ENCODE measurements at places on chromosomes 5 and 9. TPM values are rescaled to one million over a fixed set of nuclear protein-coding genes. Genes with fewer than 3 reads are reported as not detected.
A peak's percentile ranks its signal among the peaks of the same experiment; 100 is the strongest.

DNA sequence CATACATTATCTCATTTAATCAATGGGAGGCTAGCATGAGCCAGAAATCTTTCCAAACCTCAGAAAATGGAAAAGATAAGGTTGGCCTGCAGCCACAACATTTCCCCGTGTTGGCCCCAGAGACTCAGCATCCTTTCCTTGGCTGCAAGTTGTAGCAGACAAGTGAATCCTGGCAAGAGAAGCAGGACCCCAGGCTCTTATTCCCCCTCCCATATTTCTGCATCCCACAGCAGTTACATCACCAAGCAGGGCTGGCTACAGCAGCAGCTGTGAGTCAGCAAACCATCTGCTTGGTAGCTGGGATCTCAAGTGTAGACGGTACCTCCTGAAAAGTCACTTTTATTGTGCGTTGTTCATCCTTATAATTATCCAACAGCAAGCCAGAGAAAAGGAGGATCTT, 212.4 kb downstream of the GNA14 start:
- H3K27me3 ChIP-seq, result no peaks in the 10 kb centered on the region
- no peak overlapping the region for H3K27ac ChIP-seq
- no peaks in the 10 kb centered on the region for H3K36me3 ChIP-seq
- peaks cover 3% of the 10 kb centered on the region for H3K4me1 ChIP-seq
- no peak for DNase-seq

GRCh38 chr5:62562867-62563266, 15.8 kb upstream of the LRRC70 start:
- no peaks in the 10 kb centered on the region for H3K4me1 ChIP-seq
- H3K4me3 ChIP-seq, result no peak overlapping the region
- H3K36me3 ChIP-seq, result peaks cover 39% of the 10 kb centered on the region

GRCh38 chr5:2208239-2208544, 325.5 kb upstream of the IRX4 start:
- no peak for DNase-seq
- peaks cover 6% of the 10 kb centered on the region for H3K27me3 ChIP-seq
- no peak overlapping the region for H3K27ac ChIP-seq
- no peak overlapping the region for H3K4me3 ChIP-seq

DNA sequence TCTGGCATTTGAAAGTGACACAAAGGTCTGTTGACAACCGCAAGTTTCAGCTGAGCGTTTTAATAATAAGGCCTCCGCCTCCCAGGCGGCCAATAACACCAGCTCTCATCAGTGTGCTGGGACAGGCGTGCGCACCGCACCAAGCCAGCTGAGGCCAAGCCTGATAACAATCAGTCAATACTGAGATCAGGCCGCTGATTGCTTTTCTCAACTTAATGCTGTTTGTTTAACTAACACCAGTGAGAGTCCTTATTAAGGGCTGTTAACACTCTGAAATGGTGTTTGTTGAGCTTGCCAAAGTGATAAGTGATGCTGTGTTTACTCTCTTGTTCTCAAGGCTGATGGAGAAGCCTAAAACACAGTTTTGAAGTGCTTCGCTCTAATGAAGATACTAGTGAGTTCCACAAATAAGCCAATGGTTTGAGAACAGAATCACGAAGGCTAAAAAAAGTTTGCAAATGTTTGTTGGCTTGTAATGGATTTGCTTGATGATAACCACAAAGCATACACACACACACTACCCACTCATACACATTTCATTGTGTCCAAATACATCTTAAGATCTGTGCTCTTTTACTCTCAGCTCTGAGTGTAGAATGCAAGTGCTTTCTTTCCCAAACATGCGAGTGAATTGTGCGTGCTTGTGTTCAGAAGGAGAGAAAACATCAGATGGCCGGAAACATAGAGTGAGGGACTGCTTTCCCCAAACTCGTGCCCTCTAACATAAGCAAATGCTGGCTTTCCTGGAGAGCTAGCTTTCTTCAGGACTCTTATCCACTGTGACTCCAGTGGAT, 330.4 kb upstream of the KLF4 start:
- no peak for DNase-seq
- no peaks in the 10 kb centered on the region for H3K4me1 ChIP-seq
- H3K4me3 ChIP-seq, result no peak overlapping the region
- H3K27me3 ChIP-seq, result no peaks in the 10 kb centered on the region

GRCh38 chr5:159800131-159800840, 116.0 kb upstream of the ADRA1B start:
- DNase-seq, result no peak
- H3K36me3 ChIP-seq, result no peaks in the 10 kb centered on the region
- H3K4me3 ChIP-seq, result no peak overlapping the region
- no peaks in the 10 kb centered on the region for H3K4me1 ChIP-seq
- peaks cover 5% of the 10 kb centered on the region for H3K27me3 ChIP-seq

- no peak overlapping the region for H3K4me3 ChIP-seq
- H3K4me1 ChIP-seq, result no peaks in the 10 kb centered on the region
- no peaks in the 10 kb centered on the region for H3K27me3 ChIP-seq
- no peaks in the 10 kb centered on the region for H3K36me3 ChIP-seq
- no peak overlapping the region for H3K27ac ChIP-seq
Observed at GRCh38 chr5:135240283-135240633, 158.8 kb downstream of the MACROH2A1 start.

DNA sequence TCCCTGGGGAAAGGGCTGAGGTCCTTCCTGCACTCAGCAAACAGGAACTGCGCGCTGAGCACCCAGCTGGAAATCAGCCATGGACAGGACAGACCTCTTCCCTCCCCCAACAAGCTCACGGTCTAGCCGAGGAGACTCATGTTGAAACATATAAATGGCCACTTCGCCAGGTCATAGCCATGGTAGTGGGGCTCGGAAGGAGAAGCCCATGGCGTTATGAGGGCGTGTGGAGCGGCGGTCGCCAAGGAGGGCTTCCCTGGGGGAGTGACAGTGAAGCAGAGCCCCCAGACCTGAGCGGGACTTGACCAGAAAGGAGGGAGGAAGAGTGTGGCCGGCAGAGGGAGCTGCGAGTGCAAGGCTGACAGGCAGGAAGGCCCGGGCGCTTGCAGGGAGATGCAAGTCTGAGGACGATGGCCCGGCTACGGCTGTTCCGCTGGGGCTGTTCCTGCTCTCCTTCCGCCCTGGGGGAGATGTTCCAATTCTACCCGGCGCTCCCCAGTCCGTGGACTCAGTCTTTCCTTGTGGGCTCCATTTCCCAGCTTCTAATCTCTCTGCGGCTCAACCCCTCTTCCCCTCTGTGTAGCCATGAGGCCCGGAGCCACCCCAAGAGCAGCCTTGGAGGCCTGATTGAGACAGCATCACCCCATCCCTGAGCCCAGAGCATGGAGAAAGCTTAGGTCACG, 43.9 kb upstream of the PRRC2B start:
- peak overlapping the region; percentile 65 for H3K27ac ChIP-seq
- H3K27me3 ChIP-seq, result no peaks in the 10 kb centered on the region
- no peaks in the 10 kb centered on the region for H3K36me3 ChIP-seq
- peak overlapping the region; percentile 16 for H3K4me3 ChIP-seq
- peak; percentile 96 for DNase-seq

DNA sequence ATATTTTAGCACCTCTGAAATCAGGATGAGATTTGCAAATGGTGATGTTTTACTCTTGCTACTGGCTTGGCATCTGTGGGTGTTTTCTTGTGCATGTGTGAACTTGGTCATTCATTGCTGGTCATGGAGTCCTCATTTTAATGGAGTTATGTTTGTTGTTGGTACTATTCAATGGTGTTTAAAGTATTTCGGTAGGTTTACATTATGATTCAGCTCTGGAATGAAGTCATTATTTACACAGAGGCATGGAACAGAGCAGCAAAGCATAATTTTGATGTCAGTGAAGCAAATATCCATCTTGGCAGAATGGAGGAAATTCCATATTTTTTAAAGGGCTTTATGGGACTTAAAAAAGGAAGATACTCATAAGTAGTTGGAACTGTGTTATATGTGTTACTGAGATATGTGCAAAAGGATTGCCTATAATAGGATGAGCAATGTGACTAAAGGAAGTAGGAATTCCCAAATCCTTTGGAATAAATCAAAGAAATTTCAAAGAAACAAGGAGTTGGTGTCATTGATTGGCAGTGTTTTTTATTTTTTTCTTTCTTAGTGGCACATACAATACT, 147.4 kb downstream of the ACTBL2 start:
- no peak overlapping the region for H3K4me3 ChIP-seq
- H3K27ac ChIP-seq, result no peak overlapping the region
- H3K27me3 ChIP-seq, result no peaks in the 10 kb centered on the region
- no peaks in the 10 kb centered on the region for H3K4me1 ChIP-seq

GRCh38 chr9:129567842-129568559, 52.9 kb downstream of the C9orf50 start:
- H3K4me1 ChIP-seq, result peaks cover 23% of the 10 kb centered on the region
- no peak overlapping the region for H3K27ac ChIP-seq
- H3K4me3 ChIP-seq, result peak overlapping the region; percentile 45

- no peaks in the 10 kb centered on the region for H3K36me3 ChIP-seq
- H3K27me3 ChIP-seq, result peaks cover 30% of the 10 kb centered on the region
- H3K4me1 ChIP-seq, result no peaks in the 10 kb centered on the region
- H3K27ac ChIP-seq, result no peak overlapping the region
Observed at GRCh38 chr5:591746-592145, 20.4 kb upstream of the CEP72 start.

GRCh38 chr9:131113655-131114054, 11.7 kb upstream of the NUP214 start:
- H3K27ac ChIP-seq, result no peak overlapping the region
- H3K4me3 ChIP-seq, result no peak overlapping the region
- H3K27me3 ChIP-seq, result peaks cover 4% of the 10 kb centered on the region
- no peaks in the 10 kb centered on the region for H3K36me3 ChIP-seq
- H3K4me1 ChIP-seq, result no peaks in the 10 kb centered on the region
- no peak for DNase-seq

GRCh38 chr5:337563-338130, 16.1 kb downstream of the AHRR start:
- no peak overlapping the region for H3K27ac ChIP-seq
- peaks cover 9% of the 10 kb centered on the region for H3K36me3 ChIP-seq
- no peak for DNase-seq
- peaks cover 6% of the 10 kb centered on the region for H3K27me3 ChIP-seq
- no peak overlapping the region for H3K4me3 ChIP-seq

GRCh38 chr5:72346398-72346797, 26.2 kb downstream of the PTCD2 start:
- DNase-seq, result no peak
- peaks cover 56% of the 10 kb centered on the region for H3K36me3 ChIP-seq
- H3K27me3 ChIP-seq, result no peaks in the 10 kb centered on the region
- H3K4me1 ChIP-seq, result peaks cover 37% of the 10 kb centered on the region

DNA sequence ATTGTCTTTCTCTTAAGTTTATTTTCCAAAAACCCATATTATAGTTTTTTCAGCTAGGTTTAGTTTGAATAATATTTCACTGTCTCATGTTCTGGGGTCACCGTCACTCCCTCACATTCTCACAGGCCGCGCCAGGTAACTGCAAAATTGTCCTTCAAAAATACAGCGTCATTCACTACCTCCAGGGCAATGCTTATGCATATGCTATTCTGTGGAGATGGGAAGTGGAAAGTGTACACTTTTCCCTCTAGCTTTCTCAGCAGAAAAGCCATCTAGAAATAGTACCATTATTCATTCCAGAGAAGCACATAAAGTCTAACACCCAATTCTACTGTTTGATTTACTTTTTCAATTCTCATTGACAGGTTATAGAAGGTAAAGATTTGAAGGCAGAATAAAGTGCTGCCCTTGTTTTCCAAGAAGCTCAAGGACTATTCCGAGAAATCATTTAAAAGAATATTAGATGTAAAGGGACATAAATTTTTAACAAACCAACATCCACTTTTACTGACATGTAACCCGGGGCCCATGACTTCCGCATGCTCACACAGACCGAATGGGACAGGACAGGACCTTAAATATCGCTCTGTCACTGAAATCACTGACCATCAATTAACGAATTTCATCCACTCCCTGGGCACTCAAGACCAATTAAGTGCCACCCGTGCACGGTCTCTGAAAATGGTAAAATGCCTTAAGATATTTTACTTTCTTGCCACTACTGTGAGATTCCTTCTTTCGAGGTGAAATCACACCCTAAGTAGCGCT, 720 bp downstream of the NUDT12 start:
- DNase-seq, result peak; percentile 17
- H3K27ac ChIP-seq, result peak overlapping the region; percentile 93
- peak overlapping the region; percentile 84 for H3K4me3 ChIP-seq
- H3K27me3 ChIP-seq, result no peaks in the 10 kb centered on the region

DNA sequence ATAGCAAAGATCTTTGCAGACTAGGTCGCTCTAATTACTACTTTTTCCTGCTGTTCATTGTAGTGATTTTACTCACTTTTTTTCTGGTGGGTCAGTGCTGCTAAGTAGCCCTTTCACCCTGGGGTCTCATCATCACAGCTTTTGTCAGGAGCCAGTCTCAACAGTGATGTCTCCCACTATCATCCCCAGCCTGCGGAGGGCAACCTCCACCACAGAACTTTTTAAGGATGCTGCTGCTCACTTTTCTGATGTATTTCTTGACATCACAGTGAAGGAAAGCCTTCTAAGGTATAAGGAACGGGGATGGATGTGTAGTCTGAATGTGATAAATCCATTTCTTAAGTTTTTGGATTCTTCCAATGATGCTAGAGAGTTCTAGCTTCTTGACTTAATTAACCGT, 242.5 kb upstream of the RIOK2 start:
- H3K27me3 ChIP-seq, result no peaks in the 10 kb centered on the region
- H3K36me3 ChIP-seq, result no peaks in the 10 kb centered on the region
- no peak overlapping the region for H3K4me3 ChIP-seq
- DNase-seq, result no peak
- H3K27ac ChIP-seq, result no peak overlapping the region
- no peaks in the 10 kb centered on the region for H3K4me1 ChIP-seq

DNA sequence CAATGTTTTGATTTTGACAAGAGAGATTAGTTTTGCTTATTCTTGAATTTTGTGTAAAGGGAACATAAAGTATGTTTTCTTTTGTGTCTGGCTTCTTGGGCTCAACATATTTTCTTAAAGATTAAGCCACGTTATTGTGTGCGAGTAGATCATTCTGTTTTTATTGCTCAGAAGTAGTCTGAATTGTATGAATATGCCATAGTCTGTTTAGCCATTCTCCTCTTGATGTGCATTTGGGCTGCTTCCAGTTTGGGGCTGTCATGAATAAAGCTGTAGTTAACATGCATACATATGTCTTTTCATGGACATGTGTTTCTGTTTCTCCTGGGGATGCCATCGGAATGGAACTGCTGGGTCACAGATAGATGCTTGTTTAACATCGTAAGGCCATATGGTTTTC, 198.9 kb downstream of the FANCC start:
- H3K4me3 ChIP-seq, result no peak overlapping the region
- no peaks in the 10 kb centered on the region for H3K27me3 ChIP-seq
- H3K4me1 ChIP-seq, result no peaks in the 10 kb centered on the region
- H3K36me3 ChIP-seq, result no peaks in the 10 kb centered on the region
- H3K27ac ChIP-seq, result no peak overlapping the region
- no peak for DNase-seq

Gene LRRC70
- 0.58 TPM for total RNA-seq

Gene IL13
- total RNA-seq, result 3.9 TPM

Gene CDKN2B-AS1
- 0.21 TPM for total RNA-seq

Gene FBN2
- total RNA-seq, result not detected

Gene CARD9
- 0.98 TPM for total RNA-seq

Gene CORO2A
- total RNA-seq, result 10.3 TPM

Gene PCDHA11
- not detected for total RNA-seq

Gene DBH
- not detected for total RNA-seq

Gene CTXN3
- not detected for total RNA-seq

Data from activated CD4-positive, alpha-beta T cell treated with anti-CD3 and anti-CD28 coated beads for 36 hours (primary cell).